ENCODE measurements at places on chromosomes 6 and 20.

DNA sequence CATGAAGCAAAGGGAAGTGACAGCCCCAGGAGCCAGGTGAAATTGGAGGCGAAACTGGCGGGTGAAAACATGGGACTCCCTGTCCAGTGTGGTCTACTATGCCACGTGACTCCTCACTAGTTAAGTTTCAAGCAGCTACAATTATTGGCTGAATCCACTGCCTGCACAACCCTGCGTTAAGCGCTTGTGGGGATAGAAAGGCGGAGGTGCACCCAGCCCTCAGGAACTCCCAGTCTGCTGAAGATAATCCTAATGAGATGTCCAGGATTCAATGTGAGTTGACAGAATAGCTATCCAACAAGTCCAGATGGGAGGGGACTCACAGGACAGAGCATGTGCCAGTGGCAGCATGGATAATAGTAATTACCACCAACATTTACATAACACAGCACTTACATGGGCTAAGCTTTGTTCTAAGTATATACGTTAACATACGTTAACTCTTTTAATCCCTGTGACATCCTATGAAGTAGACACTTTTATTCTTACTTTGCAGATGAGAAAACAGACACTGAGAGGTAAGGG is 1.8 kb downstream of the MOCS1 start:
- no peak for DNase-seq

DNA sequence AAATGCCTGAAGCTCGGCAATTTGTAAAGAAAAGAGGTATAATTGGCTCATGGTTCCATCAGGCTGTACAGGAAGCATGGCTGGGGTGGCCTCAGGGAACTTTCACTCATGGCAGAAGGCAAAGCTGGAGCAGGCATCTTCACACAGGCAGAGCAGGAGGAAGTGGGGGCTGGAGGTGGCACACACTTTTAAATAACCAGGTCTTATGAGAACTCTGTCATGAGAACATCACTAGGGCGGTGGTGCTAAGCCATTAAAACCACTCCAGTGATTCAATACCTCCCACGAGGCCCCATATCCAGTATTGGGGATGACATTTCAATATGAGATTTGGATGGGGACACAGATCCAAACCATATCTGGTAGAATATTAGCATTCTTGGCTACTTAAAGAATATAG is 345.2 kb downstream of the ARHGAP18 start:
- no peak for DNase-seq

DNA sequence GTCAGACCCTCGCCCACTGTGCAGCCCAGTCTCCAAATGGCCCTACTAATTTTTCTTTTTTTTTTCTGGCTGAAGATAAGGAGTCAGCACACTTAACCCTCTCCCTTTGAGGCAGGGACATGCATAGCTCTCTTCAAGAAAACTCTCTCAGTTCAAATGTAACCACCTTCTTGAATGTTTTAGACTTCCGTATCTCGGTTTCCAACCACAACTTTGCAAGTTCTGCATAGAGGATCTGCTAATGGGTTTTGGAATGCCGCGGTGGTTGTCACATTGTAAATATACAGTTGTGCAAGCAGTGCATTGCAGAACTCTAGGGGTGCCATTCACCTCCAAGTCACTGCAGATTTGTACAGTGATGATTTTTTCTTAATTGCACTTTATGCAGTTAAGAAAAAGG is 59.4 kb upstream of the SLC35B3 start:
- DNase-seq = no peak

DNA sequence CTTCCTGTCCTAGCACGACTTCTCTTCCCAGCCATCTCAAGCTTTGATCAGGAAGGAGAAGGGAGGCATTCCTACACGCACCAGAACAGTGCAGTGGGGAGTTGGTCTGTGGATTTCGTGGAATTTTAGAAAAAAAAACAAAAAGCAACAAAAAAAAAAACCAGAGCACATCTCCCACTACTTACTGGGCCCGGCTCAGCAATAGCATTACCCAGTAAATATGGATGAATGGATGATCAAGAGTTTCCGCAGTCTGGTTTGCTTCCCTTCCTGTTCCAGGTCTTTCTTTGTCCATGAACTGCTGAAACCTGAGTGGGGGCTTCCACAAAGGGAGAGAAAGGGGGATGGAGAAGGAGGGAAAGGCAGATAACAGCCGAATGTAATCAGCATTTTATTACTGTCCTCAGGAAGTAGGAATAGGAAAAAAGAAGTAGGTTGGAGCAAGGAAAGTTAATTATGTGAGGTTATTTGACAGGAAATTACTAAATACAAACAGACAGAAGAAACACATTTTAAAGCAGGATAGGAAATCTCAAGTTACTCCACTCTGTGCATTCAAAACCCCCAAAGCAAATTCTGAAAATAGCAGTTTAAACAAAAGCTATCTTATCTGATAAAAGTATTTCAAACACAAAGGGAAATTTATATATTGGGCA is 349.0 kb downstream of the PRL start:
- no peak for DNase-seq

- DNase-seq = no peak
Observed at GRCh38 chr20:63032861-63033793, 26.4 kb upstream of the BHLHE23 start.

- no peak for DNase-seq
Observed at GRCh38 chr6:115468272-115469005, 592.3 kb downstream of the FRK start.

GRCh38 chr6:40705354-40705753 is 118.2 kb upstream of the LRFN2 start:
- DNase-seq = no peak

DNA sequence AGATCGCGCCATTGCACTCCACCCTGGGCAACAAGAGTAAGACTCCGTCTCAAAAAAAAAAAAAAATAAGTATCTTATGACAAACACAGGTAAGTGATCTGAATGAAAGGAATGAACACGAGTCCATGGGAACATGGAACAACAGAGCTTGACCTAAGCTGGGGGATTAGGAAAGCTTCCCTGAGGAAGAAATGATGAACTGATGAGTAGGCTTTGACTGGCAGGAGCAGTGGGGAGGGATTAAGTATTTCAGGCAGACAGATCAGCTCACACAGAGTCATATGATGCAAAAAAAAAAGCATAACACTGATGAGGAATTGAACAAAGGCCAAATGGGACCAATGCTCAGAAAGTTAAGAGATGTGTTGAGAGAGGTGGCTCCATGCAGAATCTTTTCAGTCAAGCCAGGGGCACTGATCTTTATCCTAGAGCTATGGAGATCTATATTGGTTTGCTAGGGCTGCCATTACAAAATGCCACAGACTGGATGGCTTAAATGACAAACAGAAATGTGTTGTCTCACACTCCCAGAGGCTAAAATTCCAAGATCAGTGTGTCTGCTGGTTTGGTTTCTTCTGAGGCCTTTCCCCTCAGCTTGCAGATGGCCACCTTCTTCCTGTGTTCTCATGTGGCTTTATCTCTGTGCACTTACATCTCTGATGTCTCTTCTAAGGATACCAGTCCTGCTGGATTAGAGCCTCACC is 85.6 kb downstream of the ANKRD6 start:
- no peak for DNase-seq

DNA sequence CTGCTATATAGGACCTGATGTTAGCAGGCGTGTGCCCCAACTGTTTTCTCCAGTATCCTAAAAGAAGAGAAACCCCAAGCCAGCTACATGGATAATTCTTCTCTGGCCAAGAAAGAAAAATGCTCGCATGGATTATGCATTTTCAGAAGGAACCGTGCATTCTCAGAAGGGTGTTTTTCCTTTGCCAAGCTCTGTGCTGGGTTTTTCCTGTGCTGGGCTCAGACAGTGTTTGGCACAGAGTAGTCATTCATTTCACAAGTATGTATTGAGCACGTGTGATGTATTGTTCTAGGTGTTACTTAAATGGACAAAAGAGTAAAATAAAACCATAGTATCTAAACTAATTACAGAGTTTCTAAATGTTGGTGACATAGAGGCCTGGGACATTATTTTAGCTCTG is 62.7 kb upstream of the ZNF133 start:
- no peak for DNase-seq

DNA sequence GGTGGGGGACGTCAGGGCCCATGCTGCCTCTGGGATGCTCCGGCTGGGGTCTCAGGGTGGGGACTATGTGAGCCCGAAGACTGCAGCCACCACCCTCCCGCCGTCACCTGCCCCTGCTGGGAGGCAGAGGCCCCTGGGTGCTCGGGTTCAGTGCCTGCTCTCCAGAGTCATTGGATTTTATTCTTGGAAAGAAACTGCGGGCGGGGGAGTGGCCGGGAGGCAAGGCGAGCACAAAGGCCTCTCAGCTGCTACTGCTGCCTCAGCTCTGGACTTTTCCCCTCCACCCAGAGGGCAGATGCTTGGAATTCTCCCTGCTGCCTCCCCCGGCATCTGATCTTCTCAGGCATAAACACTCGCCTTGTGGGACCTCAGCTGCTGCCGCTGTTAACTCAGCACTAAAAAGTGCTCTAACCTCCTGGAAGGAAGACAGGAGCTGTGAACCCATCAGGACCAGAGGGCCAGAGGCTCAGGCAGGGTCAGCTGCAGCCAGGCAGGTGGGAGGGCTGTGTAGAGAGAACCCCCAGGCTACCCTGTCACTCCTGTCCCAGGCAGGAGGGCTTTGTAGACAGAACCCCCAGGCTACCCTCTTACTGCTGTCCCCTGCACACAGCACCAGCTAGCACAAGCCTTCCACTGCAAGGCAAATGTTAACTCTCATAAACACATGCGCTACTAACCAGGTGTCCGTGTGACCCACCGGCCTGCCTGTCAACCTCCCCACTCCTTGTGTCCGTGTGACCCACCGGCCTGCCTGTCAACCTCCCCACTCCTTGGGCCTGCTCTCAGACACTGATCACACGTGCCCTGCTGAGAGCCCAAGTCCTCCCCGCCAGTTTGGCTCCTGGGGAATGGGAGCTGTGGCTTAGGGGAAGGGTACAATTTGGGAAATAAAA is 9.4 kb upstream of the FRMD1 start:
- DNase-seq = no peak

DNA sequence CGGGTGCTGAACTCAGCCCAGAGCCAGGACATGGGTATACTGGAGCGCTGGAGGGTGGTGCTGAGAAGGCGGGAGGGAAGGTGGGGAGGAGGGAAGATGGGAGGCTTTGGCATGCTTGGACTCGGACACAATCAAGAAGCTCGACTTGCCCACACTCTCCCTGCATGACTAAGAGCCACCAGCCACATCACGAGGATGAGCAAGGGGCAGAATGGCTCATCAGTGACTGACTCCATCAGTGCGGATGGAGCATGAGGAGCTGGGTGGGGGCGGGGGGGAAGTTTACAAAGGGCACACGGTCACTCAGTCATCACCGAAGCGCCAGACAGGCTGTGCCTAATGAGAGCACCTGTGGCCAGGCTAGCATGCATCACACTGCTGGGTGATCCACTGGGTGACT is 222.8 kb downstream of the KIF16B start:
- DNase-seq = no peak

DNA sequence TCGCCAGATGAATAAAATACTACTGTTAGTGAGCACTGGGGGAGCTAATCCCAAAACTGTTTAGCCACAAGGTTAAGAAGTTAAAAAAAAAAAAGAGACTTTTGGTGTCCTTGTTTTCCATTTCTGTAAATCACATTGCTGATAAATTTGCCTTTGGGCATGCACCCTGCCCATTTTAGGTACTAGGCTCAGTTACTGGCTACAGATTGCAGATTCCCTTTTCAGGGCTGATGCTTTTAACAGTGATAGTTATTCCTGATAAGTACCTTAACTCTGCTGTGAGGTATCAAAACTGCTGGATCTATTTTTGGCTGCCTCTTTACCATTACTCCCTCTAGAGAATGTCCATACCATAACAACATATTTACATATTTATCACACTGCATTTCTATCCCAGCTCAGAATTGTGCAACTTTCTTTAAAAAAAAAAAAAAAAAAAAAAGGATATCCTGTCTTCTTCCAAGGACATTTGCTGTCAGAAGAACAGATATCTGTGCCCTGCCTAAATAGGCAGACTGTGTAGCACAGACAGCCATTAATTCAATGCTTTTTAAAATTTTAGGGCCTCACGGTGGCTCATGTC is 94.5 kb downstream of the SSR1 start:
- no peak for DNase-seq

GRCh38 chr6:55679503-55679902 is 100.5 kb upstream of the HMGCLL1 start:
- DNase-seq = no peak

DNA sequence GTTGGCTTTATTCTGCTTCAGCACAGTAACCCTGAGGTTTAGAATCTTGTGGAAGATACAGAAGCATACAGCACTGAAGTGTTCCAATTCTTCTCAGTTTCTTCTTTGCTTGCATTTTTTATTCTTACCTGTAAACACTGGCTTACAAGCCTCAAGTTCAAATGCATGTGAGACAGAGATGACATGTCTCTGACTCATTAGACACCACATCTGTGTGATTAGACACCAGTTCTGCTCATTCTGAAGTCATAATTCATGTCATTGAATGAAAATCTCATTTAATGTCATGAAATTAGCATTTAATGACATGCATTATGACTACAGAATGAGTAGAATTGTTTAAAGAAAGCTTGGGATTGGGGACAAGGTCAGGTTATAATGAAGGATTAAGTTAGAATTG is 5.8 kb downstream of the GZF1 start:
- DNase-seq = no peak

DNA sequence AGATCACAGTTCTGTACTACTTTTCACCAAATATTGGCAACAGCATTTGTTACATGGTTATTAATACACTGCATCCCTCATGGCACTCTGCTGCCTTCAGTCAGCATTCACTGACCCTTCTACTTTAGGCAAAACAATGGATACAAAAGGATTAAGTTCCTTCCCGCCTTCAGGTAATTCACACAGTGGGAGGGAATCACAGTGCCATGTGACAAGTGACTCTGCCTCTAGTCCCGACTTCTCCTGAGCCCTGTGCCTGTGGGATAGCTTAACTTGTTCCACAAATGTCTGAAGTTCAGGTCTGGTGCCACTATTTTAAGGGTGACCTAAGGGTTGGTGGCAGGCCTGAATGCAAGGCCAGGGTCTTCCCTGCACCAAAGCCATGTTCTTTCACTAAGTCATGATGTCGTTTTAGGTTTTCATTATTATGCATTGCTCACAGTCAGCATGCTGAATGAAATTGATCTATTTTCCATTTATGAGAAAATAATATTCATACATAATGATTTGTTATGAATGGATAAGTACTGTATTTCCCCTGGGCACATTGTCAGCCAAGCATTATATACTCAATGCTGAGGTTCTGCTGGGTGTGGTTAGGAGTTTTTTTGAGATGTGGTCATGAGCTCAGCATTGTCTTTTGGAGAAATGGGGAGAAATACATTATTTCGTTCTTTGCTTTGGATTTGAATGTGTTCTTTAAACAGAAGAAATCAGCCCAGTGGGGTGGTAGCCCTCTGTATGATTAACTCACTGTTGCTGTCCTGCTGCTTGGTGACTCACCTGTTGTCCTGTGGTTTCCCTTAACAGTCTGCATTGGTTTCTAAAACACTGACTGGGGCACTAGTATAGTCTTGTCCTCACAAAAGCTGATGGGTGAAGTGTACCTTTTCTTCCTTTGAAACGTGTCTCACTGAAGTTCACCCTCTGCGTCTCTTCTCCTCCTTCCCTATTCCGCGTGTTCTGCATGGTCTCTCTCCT is 66.4 kb downstream of the AFDN start:
- DNase-seq = no peak

DNA sequence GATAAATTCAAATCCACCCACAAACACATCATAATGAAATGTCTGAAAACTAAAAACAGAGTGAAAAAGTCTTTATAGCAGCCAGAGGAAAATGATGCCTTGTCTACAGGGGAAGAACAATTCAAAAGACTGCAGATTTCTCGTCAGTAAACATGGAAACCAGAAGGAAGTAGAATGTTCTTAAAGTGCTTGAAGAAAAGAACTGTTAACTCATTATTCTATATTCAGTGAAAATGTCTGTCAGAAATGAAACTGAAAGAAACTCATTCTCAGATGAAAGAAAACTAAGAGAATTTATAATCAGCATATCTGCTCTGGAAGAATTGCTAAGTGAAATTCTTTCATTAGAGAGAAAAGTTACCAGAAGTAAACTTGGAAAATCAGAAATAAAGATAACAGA is 416.1 kb downstream of the TBC1D32 start:
- no peak for DNase-seq
